ENCODE measurements at places on chromosomes 7 and 10.

DNA sequence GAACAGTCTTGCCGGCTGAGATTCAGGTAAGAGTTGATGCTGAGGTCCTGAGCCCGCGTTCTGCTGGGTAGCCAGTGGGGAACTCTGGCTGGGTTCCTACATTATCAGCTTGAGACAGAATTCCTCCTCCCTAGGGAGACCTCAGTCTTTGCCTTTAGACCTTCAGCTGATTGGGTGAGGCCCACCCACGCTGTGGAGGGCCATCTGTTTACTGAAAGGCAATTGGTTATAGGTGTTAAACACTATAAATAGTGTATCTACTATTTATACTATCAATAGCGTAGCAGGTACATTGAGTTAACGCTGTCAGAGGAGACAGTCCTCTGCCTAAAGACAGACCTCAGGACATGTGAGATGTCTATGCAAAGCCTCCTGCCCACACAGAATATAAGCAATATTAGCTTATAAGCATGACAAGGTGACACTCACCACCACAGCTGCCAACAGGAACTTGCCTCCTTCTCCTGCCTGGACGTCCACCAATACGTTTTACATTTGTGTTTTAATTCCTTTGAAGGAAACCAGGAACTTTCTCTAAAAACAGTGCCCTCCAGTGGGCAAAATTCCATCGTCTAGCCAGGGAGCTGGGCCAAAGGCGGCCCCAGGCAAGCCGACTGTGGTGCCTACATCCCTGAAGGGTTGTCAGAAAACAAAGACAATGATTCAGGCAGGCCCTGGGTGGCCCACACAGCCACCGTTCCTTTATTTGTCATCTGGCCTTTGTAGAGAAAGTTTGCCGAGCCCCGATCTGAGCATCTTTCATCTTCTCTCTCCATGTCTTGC is 58.8 kb downstream of the INSIG1 start:
- no peak for DNase-seq

DNA sequence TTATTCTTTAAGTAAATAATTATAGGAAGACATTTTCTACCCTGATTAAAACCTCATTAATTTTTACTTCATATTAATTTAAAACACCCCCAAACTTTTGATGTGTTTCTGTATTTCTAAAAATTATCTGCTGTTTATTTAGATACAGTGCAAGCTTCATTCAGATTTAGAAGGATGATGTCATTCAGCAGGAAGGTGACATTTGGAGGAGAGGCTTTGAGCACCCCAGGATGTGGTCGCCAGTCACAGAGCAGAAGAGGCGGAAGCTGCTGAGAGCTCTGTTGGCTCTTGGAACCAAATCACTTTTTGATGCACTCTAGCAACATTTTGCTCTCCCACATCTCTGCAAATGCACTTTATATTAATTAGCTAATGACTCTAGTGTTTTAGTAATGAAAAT is 233.9 kb upstream of the CACNA2D1 start:
- DNase-seq, result no peak

DNA sequence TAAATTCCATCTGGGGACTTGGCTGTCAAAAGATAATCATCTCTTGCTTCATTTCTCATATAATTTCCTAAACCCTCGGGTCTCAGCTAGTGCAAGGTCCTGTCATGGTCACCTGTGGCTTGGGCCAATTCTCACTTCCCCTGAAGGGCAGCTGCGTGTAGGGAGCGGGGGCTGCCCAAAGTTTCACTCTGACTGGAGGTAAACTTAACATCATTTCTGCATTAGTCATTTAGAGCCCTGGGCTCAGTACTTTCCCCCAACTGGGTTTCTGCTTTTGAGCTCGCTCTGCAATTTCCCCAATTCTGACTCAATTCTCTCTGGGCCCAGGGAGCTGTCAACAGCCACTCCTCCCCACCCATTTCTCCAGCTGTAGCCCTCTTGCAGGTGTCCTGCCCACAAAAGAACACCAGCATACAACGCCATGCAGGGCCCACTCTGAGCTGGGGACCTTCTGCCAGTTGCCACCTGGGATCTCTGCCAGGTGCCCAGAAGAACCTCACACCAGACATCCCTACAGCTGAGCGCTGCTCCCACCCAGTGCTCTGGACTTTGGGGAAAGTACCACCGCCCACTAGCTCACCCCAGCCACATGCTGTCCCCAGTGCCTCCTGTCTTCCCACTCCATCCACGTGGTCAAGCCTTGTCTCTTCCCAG is 37.9 kb downstream of the VOPP1 start:
- peak; percentile 50 for DNase-seq

DNA sequence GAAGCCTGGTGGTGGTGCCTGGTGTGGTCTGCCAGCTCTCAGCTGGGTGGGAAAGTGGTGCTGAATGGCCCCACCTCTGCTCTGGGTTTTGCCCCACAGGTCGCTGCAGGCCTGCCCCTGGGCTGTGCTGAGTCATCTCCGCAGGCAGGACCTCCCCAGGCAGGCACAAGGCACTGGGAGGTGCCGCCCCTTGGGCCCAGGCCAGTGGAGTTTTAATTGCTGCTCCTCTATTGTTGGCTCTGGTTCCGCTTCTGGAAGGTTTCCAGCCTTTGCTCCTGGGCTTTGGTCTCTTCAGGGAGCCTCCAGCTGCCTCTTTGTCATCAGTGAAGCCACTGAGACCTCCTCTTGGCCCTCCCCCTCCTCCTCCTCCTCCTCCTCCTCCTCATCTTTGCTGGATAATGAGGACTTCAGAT is 180.3 kb upstream of the GRB10 start:
- no peak for DNase-seq

- DNase-seq, result no peak
Observed at GRCh38 chr7:90604383-90604782, 8.3 kb downstream of the CDK14 start.

GRCh38 chr7:3426064-3426463 is 125.0 kb downstream of the SDK1 start:
- DNase-seq, result no peak

GRCh38 chr10:99915414-99915813 is 94.3 kb downstream of the DNMBP start:
- DNase-seq, result no peak

- DNase-seq, result no peak
Observed at GRCh38 chr10:51804866-51805265, 105.5 kb upstream of the CSTF2T start.

- DNase-seq, result no peak
Observed at GRCh38 chr7:46545790-46546189, 624.7 kb upstream of the IGFBP3 start.

DNA sequence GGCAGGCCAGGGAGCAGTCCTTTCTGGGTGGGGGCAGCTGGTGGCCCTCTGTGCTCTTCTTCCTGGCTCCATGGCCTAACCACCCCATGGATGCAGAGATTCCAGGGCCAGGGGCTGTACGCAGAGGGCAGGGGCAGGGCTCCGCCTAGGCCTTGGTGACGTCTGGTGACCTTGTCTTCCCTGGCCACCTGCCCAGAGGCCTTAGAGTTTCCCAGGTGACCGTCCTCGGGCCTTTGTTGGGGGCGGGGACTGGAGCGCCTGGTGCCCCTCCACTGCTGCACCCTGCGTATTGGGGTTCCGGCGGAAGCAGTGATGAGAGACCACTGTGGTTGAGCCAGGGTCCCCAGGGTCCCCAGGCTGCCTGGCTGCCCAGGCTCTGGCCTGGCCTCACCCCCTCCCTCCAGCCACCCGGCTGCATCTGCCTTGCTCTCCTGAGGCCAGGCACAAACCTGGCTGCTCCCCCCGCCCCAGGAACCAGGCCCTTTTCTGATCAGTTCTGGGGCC is 10.3 kb downstream of the PWWP2B start:
- DNase-seq, result no peak

- no peak for DNase-seq
Observed at GRCh38 chr7:28739826-28740225, 218.3 kb downstream of the TRIL start.

DNA sequence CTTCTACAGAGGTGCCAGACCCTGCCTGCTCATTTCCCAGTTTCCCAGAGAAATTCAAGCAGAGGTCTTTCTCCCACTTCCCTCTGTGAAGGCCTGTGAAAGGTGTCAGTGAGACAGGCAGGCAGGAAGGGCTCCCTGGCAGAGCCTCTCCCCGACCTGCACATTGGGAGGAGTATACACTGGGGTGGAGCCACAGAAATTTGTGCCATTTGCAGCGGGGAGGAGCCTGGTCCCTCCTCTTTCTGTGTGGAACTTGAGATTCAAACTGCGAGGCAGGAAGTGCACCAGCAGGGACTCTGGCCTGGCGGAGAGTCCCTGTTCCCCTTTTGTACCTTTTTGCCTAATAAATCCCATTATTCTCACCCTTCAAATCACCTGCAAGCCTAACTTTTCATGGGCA is 54.6 kb upstream of the OPN4 start:
- DNase-seq, result no peak

GRCh38 chr10:32888161-32888927 is 69.7 kb downstream of the ITGB1 start:
- no peak for DNase-seq

GRCh38 chr10:59175538-59176240 is 754 bp upstream of the PHYHIPL start:
- no peak for DNase-seq

GRCh38 chr10:131216681-131217230 is 94.8 kb downstream of the TCERG1L start:
- no peak for DNase-seq

GRCh38 chr7:29443552-29443951 is 120.1 kb upstream of the PRR15 start:
- DNase-seq, result no peak

- DNase-seq, result no peak
Observed at GRCh38 chr7:30905078-30906012, 6.3 kb upstream of the AQP1 start.

GRCh38 chr7:157887400-157887799 is 550.6 kb downstream of the DNAJB6 start:
- DNase-seq, result no peak

DNA sequence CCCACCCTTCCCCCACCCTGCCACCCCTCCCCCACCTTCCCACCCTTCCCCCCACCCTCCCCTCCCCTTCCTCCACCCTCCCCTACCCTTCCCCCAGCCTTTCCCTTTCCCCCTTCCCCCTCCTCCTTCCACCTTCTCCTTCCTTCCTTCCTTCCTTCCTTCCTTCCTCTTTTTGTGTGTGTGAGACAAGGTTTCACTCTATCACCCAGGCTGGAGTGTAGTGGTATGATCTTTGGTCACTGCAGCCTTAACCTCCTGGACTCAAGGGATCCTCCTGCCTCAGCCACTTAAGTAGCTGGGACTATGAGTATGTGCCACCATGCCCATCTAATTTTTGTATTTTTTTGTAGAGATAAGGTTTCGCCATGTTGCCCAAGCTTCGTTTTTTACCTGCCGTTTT is 35.2 kb downstream of the CYP17A1 start:
- DNase-seq, result no peak

GRCh38 chr10:117014835-117015234 is 9.8 kb upstream of the SHTN1 start:
- no peak for DNase-seq
